ENCODE measurements at places on chromosomes 3 and 15.

DNA sequence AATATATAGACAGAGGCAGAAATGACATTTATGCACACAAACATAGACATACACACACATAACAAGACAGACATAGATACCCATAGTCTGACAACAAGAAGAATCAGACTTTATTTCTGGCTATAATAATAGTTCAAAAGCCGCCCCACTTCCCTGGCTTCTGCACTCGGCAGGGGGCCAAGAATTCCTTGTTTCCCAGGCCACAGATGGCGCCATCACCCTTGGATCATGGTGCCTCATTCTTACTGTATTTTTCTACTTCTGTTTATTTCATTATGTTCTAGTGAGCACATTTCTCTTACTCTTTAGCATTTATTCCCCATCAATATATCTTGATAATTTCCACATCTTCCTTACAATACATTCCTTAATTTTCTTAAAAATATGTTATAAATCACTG, 387.5 kb downstream of the NLGN1 start:
- H3K4me3 ChIP-seq, result no peak overlapping the region
- no peaks in the 10 kb centered on the region for H3K27me3 ChIP-seq
- no peak overlapping the region for H3K27ac ChIP-seq
- peak; percentile 4 for DNase-seq

DNA sequence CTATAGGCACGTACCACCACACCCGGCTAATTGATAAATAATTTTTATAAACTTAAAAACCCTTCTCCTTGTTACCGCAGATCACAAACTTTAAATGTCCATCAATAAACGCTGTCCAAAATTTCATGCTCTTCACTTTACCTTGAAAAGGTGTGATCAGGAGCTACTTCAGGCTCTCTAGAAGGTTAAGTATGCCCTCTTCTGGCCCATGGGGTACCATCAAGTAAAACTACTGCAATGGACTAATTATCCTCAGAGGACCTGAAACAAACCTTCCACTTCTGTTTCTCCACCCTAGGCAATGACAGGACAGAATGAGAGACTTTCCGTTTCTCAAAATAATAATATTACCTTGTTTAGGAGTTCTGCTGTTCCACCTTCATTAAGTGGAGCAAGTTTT, 9.2 kb downstream of the LZTFL1 start:
- H3K4me1 ChIP-seq, result no peaks in the 10 kb centered on the region
- no peak overlapping the region for H3K27ac ChIP-seq
- no peak overlapping the region for H3K4me3 ChIP-seq

GRCh38 chr3:52834871-52835501, at the start of gene MUSTN1:
TSS of gene MUSTN1 (minus strand) at chr3:52835019. CDS start at chr3:52834948, 71 bp downstream.
- no peaks in the 10 kb centered on the region for H3K36me3 ChIP-seq
- H3K4me1 ChIP-seq, result peaks cover 9% of the 10 kb centered on the region
- H3K4me3 ChIP-seq, result peak within 1 kb of the TSS; percentile 4
- H3K27me3 ChIP-seq, result no peaks in the 10 kb centered on the region

DNA sequence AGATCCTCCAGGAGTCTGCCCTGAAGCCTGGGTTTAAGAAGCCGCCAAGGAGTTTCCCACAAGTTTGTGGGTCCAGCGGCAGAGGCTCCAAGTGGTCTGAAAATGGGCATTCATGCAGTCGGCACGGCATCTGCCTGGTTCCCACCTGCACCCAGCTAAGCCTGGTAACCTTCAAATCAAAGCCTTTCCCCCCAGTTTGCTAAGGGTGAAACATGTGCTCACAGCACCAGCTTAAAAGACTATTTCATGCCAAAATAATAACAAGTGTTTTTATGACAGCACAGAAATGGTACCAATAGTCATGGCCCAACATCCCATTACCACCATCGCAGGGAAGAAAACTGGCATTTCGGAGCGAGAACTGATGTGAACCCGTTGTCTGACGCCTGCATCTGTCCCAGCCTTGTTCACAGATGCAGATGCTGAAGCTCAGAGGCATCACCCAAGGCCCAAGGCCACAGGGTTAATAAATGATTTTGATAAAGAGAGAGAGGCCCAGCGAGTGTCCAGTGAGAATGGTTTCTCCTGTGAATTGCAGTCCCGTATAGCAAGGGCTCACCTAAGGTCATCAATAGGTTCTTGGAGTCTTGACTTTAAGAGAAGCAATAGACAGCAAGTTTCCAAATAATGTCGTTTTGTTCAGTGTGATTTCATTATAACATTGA, 188.0 kb upstream of the TPM1 start:
- DNase-seq, result no peak
- no peaks in the 10 kb centered on the region for H3K27me3 ChIP-seq
- H3K4me1 ChIP-seq, result peaks cover 37% of the 10 kb centered on the region
- no peak overlapping the region for H3K4me3 ChIP-seq

DNA sequence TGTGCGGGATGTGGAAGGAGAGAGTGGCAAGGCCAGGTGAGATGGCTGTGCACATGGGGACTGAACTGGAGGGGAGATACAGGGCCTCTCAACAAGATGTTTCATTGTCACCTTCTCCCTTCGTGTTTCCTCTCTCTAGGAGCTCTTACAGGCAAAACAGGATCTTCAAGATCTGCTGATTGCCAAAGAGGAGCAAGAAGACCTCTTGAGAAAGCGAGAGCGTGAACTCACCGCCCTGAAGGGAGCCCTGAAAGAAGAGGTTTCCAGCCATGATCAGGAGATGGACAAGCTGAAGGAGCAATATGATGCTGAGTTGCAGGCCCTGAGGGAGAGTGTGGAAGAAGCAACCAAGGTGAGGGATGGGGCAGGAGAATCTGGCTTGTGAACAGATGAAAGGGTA, 85.2 kb downstream of the CGNL1 start:
- DNase-seq, result no peak
- no peak overlapping the region for H3K27ac ChIP-seq
- no peaks in the 10 kb centered on the region for H3K27me3 ChIP-seq

GRCh38 chr3:184258926-184259325, 2.4 kb downstream of the CAMK2N2 start:
- no peak overlapping the region for H3K27ac ChIP-seq
- H3K4me3 ChIP-seq, result no peak overlapping the region
- H3K27me3 ChIP-seq, result peaks cover 4% of the 10 kb centered on the region
- H3K36me3 ChIP-seq, result no peaks in the 10 kb centered on the region
- DNase-seq, result no peak
- peaks cover 9% of the 10 kb centered on the region for H3K4me1 ChIP-seq

DNA sequence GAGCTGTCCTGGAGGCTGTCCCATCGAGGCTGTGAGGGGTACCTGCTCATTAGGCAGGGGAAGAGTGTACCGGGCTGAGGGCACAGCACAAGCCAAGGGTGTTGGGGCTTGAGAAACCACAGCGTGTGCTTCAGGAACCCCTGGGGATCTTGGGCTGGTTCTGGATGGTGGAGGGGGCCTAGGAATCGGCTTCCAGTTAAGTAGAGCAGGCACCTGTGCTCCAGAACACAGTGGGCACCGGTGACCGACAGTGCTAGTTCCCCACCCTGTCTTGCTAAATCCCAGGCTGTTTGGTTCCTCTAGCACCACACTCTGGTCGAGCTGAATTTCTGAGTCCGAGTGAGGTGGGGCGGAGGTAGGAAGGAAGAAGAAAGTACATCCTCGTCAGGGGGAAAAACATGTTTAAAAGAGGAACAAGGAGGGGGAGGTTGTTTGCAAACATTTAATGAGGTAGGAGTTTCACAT, 29.1 kb downstream of the SLC6A6 start:
- no peak overlapping the region for H3K4me3 ChIP-seq
- H3K27me3 ChIP-seq, result no peaks in the 10 kb centered on the region
- no peak for DNase-seq
- no peaks in the 10 kb centered on the region for H3K36me3 ChIP-seq
- H3K4me1 ChIP-seq, result peaks cover 18% of the 10 kb centered on the region

GRCh38 chr15:61380270-61380669, 151.2 kb upstream of the RORA start:
- no peak overlapping the region for H3K27ac ChIP-seq
- no peaks in the 10 kb centered on the region for H3K27me3 ChIP-seq
- H3K4me3 ChIP-seq, result no peak overlapping the region
- no peak for DNase-seq
- H3K36me3 ChIP-seq, result no peaks in the 10 kb centered on the region

GRCh38 chr15:93250950-93251349, 161.9 kb upstream of the RGMA start:
- no peak overlapping the region for H3K27ac ChIP-seq
- H3K36me3 ChIP-seq, result no peaks in the 10 kb centered on the region
- no peak for DNase-seq

- H3K27ac ChIP-seq, result no peak overlapping the region
- H3K4me3 ChIP-seq, result no peak overlapping the region
- no peak for DNase-seq
- H3K27me3 ChIP-seq, result no peaks in the 10 kb centered on the region
- 0 out of 2 replicates have a peak, but pooled peaks cover 4% of the 10 kb centered on the region for H3K4me1 ChIP-seq
These were observed 45.5 kb downstream of the UBE2E2 start for GRCh38 chr3:23248594-23249131.

DNA sequence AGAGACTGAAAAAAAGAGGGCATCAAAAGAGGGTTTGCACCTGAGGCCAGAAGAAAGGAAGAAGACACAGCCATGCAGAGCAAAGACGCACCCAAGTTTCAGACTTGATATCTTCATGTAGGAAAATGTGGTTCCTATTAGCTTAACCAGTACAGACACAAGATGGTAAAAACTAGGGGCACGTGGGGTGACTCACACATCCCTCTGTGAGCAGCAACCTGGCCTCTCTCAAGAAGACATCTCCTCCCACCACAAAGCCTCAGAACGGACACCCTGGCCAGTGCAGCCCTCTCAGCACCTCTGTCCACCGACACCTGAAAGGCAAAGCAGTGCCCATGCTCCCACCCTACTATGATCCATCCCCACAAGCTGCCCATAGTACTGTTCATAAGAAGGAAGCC, 33.3 kb downstream of the GLB1 start:
- H3K27ac ChIP-seq, result no peak overlapping the region
- H3K4me3 ChIP-seq, result no peak overlapping the region
- peaks cover 6% of the 10 kb centered on the region for H3K36me3 ChIP-seq
- H3K27me3 ChIP-seq, result no peaks in the 10 kb centered on the region
- peaks cover 43% of the 10 kb centered on the region for H3K4me1 ChIP-seq

- DNase-seq, result no peak
- no peaks in the 10 kb centered on the region for H3K4me1 ChIP-seq
- H3K27ac ChIP-seq, result no peak overlapping the region
These were observed 17.3 kb downstream of the CD200 start for GRCh38 chr3:112350018-112350810.

DNA sequence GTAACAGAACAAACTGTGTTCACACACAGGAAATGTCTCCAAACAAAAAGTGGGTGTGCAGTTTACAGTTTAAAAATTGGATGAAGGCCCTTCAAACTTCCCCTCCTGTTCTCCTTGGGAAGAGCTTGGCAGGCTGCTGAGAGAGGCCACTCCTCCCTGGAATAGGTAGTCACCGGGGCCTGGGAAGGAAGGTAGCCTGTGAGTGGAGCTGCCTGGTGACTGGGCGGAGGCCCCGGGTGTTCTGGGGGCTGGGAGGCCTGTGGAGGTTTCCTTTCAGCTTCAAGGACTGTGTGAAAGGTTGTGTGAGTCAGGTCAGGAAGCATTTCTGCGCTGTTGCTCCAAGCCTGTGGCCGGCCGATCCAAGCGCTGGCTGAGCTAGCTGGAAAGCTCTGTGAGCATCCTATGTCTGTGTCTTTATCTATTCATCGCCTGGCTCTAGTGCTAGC, 14.1 kb downstream of the SLCO3A1 start:
- H3K4me3 ChIP-seq, result no peak overlapping the region
- DNase-seq, result no peak
- H3K36me3 ChIP-seq, result no peaks in the 10 kb centered on the region
- H3K4me1 ChIP-seq, result no peaks in the 10 kb centered on the region

DNA sequence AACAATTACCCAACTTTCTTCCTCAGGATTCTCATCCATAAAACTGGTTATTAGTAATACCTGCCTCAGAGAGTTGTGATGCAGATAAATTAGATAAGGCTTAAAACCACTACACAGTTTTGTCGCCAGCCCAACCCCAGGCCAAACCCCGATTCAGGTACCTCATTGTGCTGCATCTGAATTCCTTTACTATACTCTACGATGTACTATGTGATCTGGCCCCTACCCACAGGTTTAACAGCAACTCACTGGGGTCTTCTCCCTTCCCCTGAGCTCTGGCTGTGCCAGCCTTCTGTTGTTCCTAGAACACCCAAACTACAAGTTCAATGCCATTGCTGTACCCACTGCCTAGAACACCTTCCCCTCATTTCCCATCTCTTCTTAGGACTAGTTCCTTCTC, 64.6 kb downstream of the MYO5A start:
- no peak for DNase-seq
- no peaks in the 10 kb centered on the region for H3K27me3 ChIP-seq
- no peak overlapping the region for H3K4me3 ChIP-seq

GRCh38 chr3:3665961-3666640, 133.1 kb upstream of the LRRN1 start:
- no peaks in the 10 kb centered on the region for H3K4me1 ChIP-seq
- H3K36me3 ChIP-seq, result no peaks in the 10 kb centered on the region
- H3K27ac ChIP-seq, result no peak overlapping the region
- no peaks in the 10 kb centered on the region for H3K27me3 ChIP-seq
- DNase-seq, result no peak

GRCh38 chr15:77402740-77403379, 17.0 kb downstream of the PEAK1 start:
- DNase-seq, result no peak
- no peaks in the 10 kb centered on the region for H3K36me3 ChIP-seq
- no peaks in the 10 kb centered on the region for H3K27me3 ChIP-seq
- H3K4me3 ChIP-seq, result no peak overlapping the region

- no peak overlapping the region for H3K4me3 ChIP-seq
- H3K27ac ChIP-seq, result no peak overlapping the region
- H3K4me1 ChIP-seq, result peaks cover 22% of the 10 kb centered on the region
- no peaks in the 10 kb centered on the region for H3K27me3 ChIP-seq
These were observed 37.6 kb downstream of the FAM3D start for GRCh38 chr3:58628823-58629562.

- no peaks in the 10 kb centered on the region for H3K4me1 ChIP-seq
- H3K4me3 ChIP-seq, result no peak overlapping the region
- H3K27ac ChIP-seq, result no peak overlapping the region
- no peaks in the 10 kb centered on the region for H3K36me3 ChIP-seq
These were observed 21.0 kb downstream of the AP3B2 start for GRCh38 chr15:82688691-82689090.

GRCh38 chr3:12840591-12841148, 695 bp downstream of the RPL32 start:
- peaks cover 13% of the 10 kb centered on the region for H3K36me3 ChIP-seq
- H3K4me1 ChIP-seq, result peaks cover 7% of the 10 kb centered on the region
- H3K27ac ChIP-seq, result peak overlapping the region; percentile 100
- no peaks in the 10 kb centered on the region for H3K27me3 ChIP-seq
- DNase-seq, result no peak

DNA sequence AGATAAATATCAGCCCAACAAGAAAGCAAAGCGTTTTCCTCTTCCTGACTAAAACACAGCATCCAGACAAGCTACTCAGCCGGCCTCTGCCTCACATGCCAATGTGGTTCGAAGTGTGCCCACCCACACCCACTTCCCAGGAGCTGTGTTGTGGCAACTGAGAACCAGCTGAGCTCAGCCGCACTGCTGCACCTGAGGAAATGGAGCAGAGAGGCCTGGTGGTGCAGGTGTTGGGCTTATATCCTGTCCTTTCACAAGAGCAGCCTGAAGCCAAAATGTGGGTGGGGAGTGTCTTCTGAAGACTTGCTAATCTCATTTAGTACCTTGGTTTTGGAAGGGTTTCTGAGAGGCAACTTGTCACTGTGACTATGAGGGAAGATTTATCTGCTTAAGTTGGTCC, 23.0 kb upstream of the RETNLB start:
- H3K4me1 ChIP-seq, result no peaks in the 10 kb centered on the region
- H3K27ac ChIP-seq, result no peak overlapping the region
- no peaks in the 10 kb centered on the region for H3K36me3 ChIP-seq

GRCh38 chr3:187263270-187263669, 28.3 kb downstream of the MASP1 start:
- no peaks in the 10 kb centered on the region for H3K27me3 ChIP-seq
- no peak overlapping the region for H3K4me3 ChIP-seq
- H3K36me3 ChIP-seq, result no peaks in the 10 kb centered on the region
- DNase-seq, result no peak
